Cerebellar nuclear complex (tissue), 1 donor: ENCODE measurements at places on chromosomes 13 and 19.

GRCh38 chr19:43563816-43564457 lies 11.4 kb downstream of the XRCC1 start:
- DNase-seq = no peak

DNA sequence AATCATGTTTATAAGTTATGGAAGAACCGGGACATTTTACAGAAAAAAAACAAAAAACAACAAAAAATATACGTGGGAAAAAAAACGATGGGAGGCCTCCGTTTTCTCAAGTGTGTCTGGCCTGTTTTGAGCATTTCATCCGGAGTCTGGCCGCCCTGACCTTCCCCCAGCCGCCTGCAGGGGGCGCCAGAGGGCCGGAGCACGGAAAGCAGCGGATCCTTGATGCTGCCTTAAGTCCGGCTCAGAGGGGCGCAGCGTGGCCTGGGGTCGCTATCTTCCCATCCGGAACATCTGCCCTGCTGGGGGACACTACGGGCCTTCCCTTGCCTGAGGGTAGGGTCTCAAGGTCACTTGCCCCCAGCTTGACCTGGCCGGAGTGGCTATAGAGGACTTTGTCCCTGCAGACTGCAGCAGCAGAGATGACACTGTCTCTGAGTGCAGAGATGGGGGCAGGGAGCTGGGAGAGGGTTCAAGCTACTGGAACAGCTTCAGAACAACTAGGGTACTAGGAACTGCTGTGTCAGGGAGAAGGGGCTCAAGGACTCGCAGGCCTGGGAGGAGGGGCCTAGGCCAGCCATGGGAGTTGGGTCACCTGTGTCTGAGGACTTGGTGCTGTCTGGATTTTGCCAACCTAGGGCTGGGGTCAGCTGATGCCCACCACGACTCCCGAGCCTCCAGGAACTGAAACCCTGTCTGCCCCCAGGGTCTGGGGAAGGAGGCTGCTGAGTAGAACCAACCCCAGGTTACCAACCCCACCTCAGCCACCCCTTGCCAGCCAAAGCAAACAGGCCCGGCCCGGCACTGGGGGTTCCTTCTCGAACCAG lies 1.8 kb upstream of the APOE start:
- DNase-seq = peak; percentile 2

GRCh38 chr19:54493967-54494585 lies 8.6 kb upstream of the LAIR2 start:
- no peak for DNase-seq

DNA sequence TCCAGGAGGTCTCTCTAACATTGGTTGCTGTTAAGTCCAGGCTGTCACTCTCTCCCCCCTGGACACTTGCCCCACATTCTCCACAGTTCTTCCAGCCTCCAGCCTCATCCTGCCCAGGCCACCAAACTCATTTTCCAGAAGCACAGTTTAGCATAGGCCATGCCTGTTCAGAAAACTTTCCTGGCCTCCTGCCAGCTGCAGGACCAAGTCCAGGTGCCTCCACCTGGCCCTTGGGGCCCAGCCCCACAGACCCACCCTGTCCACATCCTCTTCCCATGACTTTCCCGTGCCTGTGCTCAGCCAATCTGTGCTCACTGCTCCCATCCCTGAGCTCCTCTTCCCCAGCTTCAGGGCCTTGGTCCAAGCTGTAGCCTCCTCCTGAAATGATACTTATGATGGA lies 905.0 kb downstream of the UQCRFS1 start:
- DNase-seq = no peak

DNA sequence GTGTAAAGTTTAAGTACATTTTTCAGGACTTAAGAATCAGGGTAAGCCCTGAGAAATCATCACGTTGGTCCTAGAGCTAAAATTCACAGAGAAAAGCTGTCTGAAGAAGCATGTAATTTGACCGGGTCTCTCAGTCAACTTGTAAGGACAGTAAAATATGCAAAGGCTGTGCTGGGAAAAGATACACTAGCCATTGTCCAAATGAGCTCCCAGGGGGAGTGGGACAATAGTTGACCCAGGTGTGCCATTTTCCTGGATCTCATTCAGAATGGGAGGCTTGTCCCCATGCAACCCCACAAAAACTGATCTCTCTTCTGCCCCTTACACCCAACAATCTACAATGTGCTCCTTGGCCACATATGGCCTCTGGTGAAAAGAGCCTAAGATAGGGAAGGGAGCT lies 437.9 kb downstream of the KLF12 start:
- DNase-seq = no peak
